ENCODE measurements at places on chromosomes 1 and 21.

GRCh38 chr1:195012995-195013394 is 1595.2 kb downstream of the KCNT2 start:
- no peak for DNase-seq

GRCh38 chr1:44016890-44017400 is 14.3 kb downstream of the SLC6A9 start:
- no peak for DNase-seq

DNA sequence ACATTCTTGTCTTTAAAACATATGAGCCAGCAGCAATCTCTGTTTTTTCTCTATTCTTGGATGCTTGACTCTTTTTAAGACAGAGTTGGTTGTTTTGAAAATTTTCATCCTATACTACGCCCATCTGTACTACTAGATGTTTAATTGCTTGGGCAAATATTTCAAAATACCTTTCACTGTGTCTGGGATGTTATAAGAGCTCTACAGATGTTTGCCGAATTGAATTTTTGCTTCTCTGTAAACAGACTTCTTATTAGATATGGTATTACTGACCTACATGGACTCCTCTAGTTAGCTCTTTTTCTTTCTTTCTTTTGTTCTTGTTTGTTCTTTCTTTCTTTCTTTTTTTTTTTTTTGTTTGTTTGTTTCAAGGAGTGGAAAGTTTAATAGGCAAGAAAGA is 345.1 kb downstream of the ST6GALNAC3 start:
- DNase-seq, result no peak

- DNase-seq, result no peak
These were observed 2.5 kb downstream of the UCK2 start for GRCh38 chr1:165829888-165830287.

GRCh38 chr1:55512466-55512865 is 297.3 kb upstream of the USP24 start:
- DNase-seq, result no peak

DNA sequence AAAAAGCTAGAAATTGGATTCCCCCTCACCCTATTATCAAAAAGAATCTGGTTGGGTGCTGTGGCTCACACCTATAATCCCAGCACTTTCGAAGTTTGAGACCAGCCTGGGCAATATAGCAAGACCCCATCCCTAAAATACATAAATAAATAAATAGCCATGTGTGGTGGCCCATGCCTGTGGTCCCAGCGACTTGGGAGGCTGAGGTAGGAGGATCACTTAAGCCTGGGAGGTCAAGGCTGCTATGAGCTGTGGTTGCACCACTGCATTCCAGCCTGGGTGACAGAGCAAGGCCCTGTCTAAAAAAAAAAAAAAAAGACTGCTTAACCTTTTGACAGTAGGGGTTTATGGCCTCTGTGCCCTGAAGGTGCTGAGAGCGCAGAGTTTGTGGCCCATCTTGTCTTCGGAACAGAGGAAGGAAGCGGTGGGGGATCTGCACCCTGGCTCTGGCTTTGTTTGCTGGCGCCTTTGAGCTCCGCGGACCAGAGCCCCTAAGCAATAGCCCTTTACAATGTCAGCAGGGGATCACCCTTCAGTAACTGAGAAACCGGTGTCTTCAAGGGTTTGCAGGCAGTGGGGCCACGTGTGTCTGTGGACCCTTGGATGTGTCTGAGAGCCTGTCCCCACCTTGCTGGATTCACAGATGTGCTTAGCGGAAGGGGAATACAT is 22.1 kb downstream of the SLC2A7 start:
- DNase-seq, result no peak

DNA sequence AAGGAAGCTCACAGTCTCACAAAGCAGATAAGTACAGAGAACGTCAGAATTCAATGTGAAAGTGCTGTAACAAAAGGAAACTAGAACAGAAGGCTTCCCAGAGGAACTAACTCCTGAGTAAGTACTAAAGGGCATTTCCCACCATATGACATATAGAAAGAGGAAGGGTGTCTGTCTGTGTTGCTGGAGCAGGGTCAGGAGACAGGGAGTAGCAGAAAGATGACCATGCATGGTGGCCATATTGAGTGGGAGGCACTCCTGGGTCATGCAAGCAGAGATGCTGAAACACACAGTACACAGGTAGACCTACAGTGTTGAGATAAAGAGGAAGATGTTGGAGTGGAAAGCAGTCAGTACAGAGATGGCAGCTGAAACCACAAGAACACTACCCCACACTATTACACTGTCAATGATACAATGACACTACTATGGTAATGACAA is 47.3 kb downstream of the SLC25A24 start:
- no peak for DNase-seq

GRCh38 chr1:59378621-59379370 is 81.9 kb downstream of the FGGY start:
- no peak for DNase-seq

DNA sequence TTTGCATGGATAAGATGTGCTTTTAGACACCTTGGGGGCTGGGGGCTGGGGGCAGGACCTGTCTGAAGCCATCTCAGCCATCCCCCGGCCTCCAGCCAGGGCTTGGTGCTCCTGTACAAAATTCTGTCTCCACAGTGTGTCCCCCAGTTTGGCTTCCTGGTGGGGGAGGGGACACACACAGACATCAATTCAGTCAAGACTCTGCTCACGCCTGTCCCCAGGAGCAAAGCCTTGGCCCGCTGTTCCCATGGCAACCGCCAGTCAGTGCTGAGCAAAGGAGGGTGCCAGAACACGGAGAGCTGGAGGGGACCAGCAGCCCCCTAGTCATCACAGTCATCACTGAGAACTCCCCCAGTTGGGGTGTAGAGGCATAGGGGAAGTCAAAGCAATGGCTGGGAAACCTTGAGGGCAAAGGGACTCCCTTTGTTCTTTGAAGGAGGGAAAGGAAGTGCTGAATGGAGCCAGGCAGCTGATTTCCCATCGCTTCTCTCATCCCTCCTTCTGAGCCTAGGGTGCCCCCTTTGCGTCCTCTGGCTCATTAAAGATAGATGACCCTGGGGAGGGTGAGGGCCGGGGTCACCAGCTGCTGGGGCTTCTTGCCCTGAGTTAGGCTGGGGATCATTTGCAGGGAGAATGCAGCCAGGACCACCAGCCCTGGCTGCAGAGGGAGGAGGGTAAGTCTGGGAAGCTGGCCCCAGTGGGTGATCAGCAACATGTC is 134.9 kb upstream of the IPO9 start:
- no peak for DNase-seq

DNA sequence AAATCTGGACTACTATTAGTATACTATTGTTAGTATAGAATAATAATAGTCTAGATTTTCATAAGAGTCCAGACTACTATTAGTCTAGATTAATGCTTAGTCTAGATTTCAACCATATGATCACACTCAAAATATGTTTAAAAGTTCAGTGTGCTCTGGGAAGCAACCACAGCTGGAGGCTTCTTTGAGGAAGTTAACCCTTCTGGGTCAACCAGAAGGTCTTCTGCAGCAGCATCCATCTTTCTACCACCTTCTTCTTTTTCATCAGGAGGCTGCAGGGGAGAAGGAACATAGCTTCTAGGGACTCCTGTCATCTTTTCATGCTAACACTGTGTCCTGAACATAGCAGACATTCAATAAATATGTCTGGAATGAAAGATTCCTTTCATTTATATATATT is 51.2 kb upstream of the DNAJC6 start:
- DNase-seq, result no peak

- no peak for DNase-seq
These were observed 7.7 kb downstream of the SLC37A1 start for GRCh38 chr21:42521384-42521783.

GRCh38 chr1:35807614-35808449 is at the start of gene AGO4:
Gene AGO4 (plus strand): TSS chr1:35808016. CDS start chr1:35808417, 401 bp downstream.
- DNase-seq, result peak; percentile 54

DNA sequence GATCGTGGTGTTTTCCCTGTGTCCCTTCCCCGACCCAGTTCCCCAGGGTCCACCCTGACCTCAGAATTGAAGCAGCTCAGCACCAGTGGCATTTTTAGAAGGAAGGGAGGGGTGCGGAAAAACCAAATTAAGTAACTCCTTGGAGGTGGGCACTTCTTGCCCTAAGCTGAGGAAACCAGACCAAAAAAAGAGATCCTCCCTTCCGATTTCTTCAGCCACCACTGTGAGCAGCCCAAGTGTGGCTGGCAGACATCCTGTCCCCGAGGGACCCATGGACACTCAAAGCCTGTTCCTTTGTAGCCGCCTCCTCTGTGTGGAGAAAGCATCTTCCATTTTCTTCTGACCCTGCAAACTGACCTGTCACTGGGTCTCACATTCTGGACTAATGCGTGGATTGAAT is 31.3 kb downstream of the KIRREL1 start:
- DNase-seq, result no peak

- no peak for DNase-seq
These were observed 43.8 kb downstream of the KIRREL1 start for GRCh38 chr1:158037008-158037865.

DNA sequence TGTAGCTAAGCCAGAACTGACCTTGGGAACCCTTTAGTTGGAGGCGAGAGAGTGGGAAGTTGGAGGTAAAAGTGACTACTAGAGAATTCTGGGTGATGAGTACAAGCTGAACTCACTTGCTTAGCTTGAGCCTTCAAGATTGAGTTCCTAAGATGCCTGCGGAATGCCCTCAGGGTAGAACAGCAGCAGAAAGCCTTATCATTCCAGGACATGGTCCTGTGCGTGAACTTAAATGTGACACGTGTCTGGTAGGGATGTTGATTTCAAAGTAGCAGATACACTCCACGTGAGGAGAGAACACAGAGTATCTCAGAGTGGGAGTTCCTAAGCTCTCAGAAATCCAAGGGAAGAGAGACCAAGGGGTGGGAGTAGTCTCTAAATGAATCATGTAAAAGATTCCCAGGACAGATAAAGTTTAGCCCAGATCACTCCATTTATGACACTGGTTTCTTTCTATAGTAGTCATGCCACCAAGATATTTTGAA is 60.1 kb downstream of the KCNK1 start:
- DNase-seq, result no peak

- no peak for DNase-seq
These were observed 41.9 kb upstream of the EPS8L3 start for GRCh38 chr1:109805486-109806165.

DNA sequence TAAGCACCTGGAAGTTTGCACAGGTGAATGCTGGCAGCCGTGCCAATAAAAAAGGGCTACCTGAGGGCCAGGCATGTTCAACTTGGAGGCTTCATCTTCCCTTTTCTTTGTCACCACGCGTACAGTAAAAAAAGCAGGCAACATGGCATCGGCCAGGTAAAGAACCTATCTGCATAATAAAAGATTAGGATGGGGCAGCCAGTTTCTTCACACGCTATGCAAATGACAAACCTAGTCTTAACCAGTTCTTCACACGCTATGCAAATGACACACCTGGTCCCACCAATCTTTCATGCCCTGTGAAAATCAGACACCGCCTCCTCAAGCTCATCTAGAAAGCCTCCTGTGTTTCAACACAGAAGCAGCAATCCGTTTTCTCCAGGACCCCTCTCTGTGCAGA is 413.4 kb downstream of the HLX start:
- no peak for DNase-seq

GRCh38 chr21:42684109-42684916 is 30.9 kb downstream of the PDE9A start:
- no peak for DNase-seq

DNA sequence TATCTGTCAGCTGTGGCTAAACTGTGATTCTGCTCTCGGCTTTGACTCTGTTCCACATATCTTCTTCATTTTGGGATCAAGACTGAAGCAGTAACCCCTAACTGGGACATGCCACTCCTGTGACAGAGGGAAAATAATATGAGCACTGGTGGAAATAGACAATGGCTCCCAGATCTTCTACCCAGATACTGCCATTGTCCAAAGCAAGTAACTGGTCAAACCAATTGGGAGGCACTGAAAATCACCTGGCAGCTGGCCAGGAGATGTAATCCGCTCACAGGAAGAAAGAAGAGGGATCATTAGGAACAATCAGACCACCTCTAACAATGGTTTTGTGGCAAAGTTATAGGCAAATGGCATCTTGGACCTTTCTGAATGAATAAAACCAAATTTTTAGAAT is 10.7 kb downstream of the SNX7 start:
- DNase-seq, result no peak

DNA sequence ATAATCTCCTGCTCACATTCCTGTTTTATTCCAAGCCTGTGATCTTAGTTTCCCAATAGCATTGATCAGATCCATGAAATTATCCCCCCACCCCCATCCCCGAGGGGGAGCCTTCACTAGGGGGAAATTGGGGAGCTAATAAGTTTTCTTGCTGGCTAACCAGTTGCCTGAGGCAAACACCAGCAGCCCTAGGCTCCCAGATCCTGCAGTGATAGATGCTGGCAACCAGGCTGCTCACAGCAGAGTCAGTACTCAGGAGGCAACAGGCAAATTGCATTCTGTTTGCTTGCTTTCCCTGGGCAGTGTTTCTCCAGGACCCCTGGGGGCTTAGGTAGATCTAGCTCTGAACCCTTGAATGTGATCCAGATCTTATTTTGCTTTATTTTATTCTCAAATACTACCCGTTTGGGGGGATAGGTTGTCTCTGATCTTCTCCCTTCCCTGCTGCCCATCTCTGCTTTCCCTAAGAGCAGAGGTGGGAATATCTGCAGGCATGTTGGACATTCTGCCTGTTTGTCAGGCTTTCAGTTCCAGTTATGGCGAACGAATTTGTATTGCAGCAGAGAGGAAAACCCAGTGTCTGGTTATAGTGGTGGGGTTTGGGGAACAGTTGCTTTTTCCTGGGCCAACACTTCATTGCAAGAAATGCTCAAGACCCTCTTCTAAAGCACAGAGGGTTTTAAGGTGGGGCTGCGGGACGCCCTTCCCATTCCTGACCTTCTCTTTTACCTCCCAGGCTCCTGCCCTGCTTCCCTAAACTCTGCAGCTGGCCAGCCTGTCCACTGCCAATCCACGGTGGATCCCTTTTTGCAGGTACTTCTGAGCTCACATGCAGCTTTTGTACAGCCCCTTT is 289.8 kb upstream of the PLXNA2 start:
- DNase-seq, result no peak

DNA sequence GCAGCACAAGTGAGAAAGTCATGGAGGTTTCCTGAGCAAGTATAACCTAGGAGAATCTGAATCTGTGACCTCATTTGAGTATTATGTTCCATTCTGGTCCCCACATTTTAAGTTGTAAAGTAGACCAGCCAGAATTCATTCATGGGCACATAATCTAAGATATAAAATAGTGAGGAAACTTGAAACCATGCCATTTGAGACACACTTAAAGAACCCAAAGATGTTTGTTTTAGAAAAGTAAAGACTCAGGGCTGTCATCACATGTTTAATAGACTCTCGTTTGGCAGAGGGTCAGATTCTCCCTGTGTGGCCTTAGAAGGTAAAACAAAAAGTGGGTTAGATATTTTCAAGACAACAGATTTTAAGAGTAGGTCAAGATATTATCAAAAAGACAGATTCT is 6.4 kb downstream of the SZT2 start:
- no peak for DNase-seq

All from ureter (tissue), 1 donor.